ENCODE measurements at places on chromosomes 1 and 21. TPM values are rescaled to one million over a fixed set of nuclear protein-coding genes. Genes with fewer than 3 reads are reported as not detected.

Gene OR11L1
- not detected for total RNA-seq

GRCh38 chr1:55703726-55704363, 488.7 kb upstream of the USP24 start:
- DNase-seq, result no peak

Gene BTG2
- 153 TPM for total RNA-seq

Gene HLX
- 16.2 TPM for total RNA-seq

Gene FASLG
- total RNA-seq, result not detected

- no peak for DNase-seq
These were observed 14.1 kb upstream of the FAAH start for GRCh38 chr1:46379996-46380395.

Gene SH3BGR
- 26.4 TPM for total RNA-seq

DNA sequence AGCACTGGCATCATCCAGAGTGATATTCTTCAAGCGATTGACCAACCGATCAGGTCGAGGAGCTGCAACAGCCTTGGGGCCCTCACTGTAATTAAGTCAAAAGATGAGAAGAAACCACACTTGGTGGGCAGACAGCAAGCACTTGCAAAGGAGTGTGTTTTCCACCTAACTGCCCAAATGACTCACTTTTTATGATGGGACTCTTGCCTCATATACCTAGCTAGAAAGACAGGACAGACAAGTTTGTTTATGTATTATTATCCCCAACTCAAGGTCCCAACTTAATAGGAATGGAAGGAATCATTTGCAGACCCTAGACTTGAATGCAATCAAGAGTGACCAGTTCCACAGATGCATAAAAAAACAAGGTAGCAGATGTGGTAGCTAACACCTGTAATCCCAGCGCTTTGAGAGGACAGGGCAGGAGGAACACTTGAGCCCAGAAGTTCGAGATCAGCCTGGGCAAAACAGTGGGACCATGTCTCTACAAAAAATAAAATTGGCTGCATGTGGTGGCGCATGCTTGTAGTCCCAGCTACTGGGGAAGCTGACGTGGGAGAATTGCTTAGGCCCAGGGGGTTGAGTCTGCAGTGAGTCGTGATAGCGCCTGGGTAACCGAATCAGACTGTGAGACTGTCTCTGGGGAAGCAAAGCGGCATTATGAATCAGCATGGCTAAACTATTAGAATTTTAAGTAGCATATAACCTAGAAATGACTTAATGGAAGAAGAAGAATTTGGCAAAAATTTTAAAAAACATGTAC, 2.3 kb upstream of the NRAS start:
- no peak for DNase-seq

- DNase-seq, result no peak
These were observed 15.0 kb downstream of the KCNQ4 start for GRCh38 chr1:40798366-40799281.

Measured in posterior vena cava (tissue), 2 donors.